ENCODE measurements at places on chromosomes 5 and 9. TPM values are rescaled to one million over a fixed set of nuclear protein-coding genes. Genes with fewer than 3 reads are reported as not detected.

DNA sequence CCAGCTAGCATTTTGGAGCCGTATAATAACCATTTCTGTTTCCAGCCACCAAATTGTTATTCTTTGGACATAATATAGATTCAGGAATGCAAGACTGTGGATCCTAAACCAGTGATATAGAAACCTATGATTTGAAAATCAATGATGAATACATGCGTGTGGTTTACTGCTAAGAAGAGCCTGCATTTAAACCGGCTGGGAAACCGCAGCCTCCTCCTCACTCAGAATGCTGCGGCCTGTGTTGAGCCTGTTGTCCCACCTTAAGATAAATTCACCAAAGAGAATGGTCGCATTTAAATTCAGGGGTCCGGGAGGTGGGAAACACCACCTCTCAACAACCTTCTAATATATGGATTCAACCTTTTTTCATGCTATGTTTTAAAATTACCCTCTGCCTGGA is 148.0 kb downstream of the MEF2C start:
- no peak for DNase-seq

GRCh38 chr5:76483881-76484280 is 80.8 kb downstream of the IQGAP2 start:
- DNase-seq: no peak

GRCh38 chr9:101388507-101388993 is 3.7 kb upstream of the BAAT start:
- DNase-seq: no peak

DNA sequence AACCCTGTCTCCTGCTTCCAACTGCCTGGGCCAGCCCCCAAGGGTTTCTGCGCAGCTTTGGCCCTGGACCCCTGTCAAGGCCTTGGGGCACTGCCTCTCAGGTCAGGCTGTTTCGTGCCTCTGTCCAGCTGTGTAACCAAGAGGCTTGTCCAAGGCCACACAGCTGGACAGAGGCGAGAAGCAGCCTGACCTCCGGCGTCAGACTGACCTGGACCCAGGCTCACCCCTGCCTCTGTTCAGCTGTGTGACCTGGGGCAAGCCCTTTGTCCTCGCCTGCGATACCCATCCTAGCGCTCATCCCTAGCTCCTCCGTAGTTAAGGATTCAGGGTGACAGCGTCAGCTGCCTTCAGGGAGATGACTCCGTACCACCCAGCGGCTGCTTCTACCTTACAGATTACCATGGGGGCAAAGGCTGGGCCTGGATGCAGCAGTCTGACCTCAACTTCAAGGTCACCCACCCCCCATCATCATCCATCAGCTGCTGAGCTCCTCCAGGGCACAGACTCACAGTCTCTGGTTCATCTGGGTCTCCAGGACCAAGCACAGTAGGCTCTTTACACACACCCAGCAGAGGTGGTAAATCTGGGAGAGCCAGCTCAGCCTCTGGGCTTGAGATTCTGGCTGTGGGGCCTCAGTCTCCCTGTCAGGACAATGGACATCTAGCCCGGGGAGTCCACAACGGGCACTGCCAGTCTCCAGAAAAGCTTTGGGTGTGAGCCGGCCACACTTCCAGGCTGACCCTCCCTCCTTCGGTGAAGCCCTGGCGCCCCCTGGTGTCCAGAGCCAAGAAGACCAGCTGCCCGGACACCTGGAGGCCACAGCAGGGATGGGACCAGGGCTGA is 7.9 kb downstream of the AK1 start:
- DNase-seq: peak; percentile 96

DNA sequence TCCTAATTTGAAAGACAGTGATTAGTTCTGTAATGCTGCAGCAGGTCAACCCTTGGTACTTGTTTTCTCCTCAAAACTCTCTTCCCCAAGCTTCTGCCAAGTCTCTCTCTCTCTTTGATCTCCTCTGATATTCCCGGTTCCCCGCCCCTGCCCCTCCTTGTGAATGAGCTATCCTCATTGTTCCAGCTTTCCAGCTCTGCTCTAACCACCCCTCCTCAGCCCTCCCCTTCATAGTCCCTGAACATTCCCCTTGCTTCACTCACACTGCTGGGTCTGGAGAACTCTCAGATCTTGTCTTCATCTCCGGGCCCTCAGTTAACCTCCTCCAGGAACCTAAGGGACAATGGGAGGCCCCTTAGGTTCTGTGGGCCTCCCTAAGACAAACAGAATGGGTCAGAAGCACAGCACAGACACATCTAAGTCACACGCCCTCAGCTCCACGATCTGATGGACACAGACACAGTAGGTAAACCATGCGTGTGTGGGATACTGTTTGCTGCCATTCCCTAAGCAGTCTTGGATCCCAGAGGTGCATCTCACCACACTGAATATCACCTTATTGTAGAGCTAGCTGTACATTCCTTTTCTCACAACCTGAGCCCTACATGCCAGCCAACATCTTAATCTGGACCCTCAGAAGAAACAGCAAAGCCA is 17.4 kb upstream of the LARP1 start:
- DNase-seq: no peak

BTNL9 gene
- total RNA-seq: 1.8 TPM

TRIM14 gene
- total RNA-seq: 18.4 TPM
